ENCODE measurements at places on chromosomes 11 and 22.

GRCh38 chr22:42974223-42974622, 40.7 kb downstream of the PACSIN2 start:
- no peak for DNase-seq

DNA sequence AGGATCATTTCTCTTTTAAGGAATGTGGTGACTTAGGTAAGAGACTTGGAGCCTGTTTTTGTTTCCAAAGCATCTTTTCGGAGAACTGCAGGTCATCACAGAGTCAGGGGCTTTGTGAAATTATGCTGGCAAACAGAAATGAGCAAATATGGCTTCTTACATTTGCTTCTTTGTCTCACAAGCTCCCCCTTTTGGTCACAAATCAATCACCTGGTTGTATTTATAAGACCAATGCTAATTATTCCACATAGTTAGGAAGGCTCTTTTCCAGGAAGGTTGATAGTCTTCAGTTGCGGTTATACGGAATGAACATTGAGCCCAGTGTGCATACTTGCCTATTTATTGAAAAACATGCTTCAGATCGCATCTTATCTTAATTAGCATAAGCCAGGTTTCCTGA, 34.6 kb upstream of the CEP126 start:
- DNase-seq: peak; percentile 19

GRCh38 chr11:67397986-67398660, 3.5 kb downstream of the PPP1CA start:
- DNase-seq: no peak

GRCh38 chr11:59193587-59194130, 19.1 kb downstream of the MPEG1 start:
- no peak for DNase-seq

GRCh38 chr11:119134389-119134978, 13.1 kb downstream of the HINFP start:
- no peak for DNase-seq

DNA sequence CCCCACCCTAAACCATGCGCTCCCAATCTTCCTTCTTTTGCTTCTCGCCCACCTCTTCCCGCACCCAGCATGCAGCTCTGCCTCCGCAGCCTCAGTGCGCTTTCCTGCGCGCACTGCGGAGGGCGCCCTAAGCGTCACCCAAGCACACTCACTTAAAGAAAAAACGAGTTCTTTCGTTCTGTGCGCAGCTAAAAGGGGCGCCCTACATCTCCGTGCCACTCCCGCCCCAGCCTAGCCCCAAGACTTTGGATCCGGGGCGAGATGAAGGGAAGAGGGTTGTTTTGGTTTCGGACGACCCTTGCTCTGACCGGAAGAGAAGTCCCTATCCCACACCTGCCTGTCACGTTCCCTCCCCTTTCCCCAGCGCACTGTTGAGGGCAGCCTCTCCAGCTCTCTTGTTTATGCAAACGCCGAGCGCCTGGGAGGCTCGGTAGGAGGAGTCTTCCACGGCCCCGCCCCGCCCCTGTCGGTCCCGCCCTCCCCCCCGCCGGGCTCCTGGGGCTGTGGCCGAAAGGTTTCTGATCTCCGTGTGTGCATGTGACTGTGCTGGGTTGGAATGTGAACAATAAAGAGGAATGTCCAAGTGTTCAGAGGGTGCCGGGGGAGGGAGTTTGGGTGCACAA, 5.3 kb downstream of the VSIG2 start:
- peak; percentile 82 for DNase-seq

GRCh38 chr11:123494195-123495050, 64.4 kb downstream of the GRAMD1B start:
- no peak for DNase-seq

GRCh38 chr11:65317025-65317786, 2.5 kb downstream of the CDC42EP2 start:
- DNase-seq: no peak

DNA sequence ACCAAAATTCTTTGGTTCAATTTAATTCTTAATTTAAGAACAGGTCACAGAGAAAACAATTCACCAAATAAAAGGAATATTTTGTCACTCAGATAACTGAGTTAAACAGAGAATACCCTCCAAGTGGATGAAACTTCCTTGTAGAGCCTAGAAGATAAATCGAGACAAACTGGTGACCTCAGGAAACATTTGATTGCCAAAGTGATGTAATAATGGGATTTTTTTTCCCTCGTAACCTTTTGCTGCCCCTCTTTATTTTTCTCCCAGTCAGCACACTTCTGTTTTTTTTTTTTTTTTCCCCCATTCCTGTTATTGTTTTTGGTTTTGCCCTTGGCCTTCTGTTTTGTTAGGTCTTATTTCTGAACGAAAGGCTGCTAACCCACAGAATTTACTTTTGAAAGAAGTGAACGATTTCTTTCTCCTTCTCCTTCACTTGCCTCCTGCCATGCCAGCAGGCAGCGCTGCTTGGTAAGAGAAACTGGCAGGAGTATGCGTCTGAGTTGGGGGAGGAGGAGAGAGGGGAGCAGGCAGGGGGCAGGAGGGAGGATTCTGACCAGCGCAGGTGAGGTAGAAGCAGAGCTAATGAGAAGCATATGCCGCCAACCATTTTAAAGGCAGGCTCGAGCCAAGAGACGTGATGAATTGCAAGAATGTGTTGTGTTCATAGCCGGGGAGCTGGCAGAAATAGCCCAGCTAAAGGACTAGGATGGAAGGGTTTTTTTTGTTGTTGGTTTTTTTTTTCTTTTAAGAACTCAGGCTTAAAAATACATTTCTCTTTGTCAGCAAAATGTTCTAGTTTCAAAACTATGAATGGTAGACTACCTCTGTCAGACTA, 121.9 kb upstream of the MTMR2 start:
- no peak for DNase-seq

DNA sequence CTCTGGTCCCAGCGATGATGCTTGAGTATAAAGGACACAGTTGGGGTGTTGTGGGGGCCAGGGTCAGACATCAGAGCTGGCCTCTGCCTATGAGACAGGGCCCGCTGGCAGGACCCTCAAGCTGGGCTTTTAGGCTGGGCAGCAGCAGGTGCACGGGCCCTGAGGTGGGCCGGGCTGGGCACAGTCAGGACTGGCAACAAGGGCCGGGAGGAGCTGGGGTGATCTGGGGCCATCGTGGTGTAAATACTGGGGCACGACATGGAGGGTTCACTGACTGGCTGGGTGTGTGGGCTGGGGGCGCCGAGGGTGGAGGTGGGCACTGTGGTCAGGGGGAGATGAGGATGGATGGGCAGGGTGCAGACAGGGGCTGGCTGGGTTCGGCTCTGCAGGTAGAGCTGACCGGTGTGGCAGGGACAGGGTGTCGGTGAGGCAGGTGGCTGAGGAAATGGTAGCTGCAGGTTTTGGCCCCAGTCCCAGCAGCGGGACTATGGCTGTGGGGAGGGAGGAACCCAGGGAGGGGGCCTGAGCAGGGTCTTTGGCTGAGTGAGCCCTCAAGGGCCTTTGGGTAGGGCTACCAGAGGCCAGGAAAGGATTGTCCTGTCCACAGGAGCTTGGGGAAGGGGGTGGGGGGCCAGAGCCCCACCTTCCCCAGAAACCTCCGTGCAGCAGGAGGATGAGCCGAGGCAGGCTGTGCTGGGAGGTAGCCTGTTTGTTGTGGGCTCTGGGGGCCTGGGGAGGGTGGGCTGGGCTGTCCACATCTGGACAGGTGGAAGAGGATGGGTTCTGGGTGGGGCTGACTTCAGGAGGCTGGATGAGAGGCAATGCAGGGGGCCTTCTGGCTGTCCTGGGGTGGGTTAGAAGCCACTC, 81.4 kb downstream of the KCNQ1 start:
- no peak for DNase-seq

- no peak for DNase-seq
Observed at GRCh38 chr11:113213549-113213948, 100.8 kb upstream of the TTC12 start.

DNA sequence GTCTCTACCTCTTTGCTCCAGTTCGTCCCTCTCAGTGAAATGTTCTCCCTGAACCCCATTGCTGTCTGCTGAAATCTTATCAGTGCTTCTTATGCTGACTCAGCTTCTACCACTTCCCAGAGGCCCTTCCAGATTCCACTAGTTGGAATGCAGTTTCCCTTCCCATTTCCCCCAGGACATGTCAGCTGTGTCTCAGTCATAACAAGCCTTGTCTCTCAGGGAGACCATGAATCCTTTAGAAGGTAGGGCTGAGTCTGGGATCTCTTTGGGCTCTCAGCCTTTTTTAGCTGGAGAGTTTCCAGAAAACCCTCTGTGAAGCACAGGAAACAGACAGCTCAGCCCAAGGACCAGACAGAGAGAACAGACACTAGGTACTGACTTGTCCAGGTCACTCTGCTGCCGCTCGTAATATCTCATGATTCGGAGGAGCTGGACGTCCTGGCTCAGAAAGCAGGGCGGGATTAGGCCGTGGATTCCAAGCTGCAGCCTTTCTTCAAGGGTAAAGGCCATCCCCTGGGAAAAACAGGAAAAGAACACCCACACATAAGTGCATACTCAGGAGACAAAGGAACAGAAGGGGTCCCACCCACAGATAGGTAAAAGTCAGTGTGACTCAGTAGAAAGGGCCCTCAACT, 113.0 kb downstream of the ME3 start:
- no peak for DNase-seq

- no peak for DNase-seq
Observed at GRCh38 chr11:35338921-35339320, 80.4 kb downstream of the SLC1A2 start.

GRCh38 chr11:73889019-73889418, 12.2 kb downstream of the PAAF1 start:
- DNase-seq: peak; percentile 18

DNA sequence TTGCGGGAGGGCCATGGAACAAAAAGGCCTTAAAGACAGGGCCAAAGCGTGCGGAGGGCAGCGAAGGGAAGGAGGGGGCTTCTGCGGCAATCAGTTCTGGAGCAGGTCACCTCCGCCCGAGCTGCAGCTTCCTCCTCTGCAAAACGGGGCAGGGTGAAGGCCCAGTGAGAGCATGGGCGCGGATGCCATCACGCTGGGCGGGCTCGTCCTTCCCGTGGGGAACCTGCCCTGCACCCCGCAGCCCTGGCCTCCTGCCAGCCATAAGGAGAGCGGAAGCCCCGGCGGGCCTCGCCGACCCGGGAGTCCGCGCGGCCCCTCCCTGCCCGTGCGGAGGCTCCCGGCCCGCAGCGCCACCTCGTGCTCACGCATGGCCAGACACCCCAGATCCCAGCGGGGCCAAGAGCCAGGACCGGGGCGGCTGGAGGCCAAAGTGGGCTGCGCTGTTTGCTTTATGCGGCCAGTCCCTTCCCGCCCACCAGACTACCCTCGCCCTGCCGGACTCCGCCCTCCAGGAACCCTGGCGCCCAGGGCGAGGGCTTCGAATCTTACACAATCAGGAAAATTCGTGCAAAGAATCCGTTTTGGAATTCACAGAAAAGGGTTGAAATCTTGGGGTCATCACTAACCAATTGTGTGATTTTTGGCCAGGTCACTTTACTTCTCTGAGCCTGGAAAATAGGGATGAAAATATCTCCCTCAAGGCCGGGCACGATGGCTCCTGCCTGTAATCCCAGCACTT, 16.1 kb downstream of the TSKU start:
- peak; percentile 84 for DNase-seq

GRCh38 chr11:126115816-126116331, 53.2 kb upstream of the CDON start:
- no peak for DNase-seq

All from activated CD4-positive, alpha-beta T cell treated with anti-CD3 and anti-CD28 coated beads, Interleukin-2, Interleukin-6, amounts not matched to agents 100 ng/mL and 50 ng/mL, durations not matched to agents 16 hours and 8 hours (primary cell).